HAP-1 (cell line): ENCODE measurements at places on chromosomes 2 and 18.

DNA sequence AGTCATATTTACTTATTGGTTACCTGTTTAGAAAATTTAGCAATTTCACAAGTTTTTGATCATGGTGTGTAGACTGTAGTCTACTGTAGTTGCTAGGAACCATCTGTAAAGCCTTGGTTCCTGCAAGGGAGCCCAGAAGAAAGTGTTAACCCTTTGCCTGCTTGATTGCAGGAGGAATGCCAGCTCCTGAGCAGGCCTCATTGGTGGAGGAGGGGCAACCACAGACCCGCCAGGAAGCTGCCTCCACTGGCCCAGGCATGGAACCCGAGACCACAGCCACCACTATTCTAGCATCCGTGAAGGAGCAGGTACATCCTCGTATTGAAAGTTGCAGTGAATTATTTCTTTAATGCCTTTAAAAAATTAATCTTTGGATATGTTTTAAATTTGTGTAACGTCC, 76.3 kb downstream of the PKP4 start:
- no peak for DNase-seq

- no peak for DNase-seq
These were observed 68.0 kb upstream of the RAB6C start for GRCh38 chr2:129911363-129912065.

DNA sequence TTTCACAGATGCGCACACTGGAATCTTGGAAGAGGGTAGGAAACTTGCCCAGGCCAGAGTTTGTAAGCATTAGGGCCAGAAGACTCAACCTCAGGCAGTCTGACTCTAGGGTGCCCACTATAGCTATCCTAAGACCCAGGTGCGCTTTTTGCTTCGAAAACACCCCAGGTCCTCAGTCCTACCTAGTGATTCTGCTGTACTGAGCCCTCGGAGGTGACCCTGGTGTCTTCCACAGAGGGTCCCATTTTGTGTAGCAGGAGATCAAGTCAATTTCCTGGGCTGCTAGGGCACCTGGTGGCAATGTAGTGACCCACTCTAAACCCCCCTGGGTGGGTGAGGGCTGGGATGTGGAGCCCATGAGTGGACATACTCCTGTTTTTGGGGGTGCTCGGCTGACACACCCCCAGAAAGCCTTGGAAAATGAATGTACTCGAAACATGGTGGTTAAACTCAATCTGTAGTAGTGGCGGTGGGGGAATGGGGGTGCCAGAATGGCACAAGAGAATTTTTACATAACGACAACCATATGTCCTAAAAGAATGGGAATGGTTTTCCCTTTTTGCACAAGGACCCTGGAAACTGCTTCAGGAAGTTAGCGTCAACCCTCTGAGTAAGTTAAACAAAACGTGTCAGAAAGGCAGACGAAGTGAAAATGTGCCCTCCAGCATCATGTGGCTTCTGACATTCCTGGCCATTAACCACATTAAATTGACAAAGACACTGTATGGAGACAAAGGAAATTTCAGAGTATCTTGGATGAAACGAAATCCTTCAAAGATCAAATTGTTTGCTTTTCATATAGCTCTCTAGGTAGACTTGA, 218.0 kb upstream of the COPS8 start:
- DNase-seq: no peak

- no peak for DNase-seq
These were observed 92.4 kb upstream of the ZFP36L2 start for GRCh38 chr2:43318791-43319190.

GRCh38 chr2:173681881-173682650, 283.1 kb downstream of the SP3 start:
- no peak for DNase-seq

DNA sequence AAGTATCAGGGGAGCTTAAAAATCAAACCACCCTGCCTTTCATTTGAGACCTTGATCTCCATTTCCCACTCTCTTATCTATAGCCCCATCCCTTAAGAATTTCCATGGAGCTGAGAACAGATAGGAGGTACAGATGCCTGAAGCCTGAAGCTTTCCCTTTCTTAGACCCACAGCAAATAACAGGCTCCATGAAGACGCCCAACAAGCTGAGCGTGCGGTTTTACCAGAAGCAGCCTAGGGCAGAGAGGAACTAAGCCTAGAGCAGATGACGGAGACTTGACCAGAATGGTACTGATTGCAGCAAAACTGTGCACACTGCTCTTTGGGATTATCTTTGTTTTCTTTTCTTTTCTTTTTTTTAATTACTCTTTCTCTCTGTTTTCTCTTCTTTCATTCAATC, 1.7 kb upstream of the ERBB4 start:
- DNase-seq: no peak

DNA sequence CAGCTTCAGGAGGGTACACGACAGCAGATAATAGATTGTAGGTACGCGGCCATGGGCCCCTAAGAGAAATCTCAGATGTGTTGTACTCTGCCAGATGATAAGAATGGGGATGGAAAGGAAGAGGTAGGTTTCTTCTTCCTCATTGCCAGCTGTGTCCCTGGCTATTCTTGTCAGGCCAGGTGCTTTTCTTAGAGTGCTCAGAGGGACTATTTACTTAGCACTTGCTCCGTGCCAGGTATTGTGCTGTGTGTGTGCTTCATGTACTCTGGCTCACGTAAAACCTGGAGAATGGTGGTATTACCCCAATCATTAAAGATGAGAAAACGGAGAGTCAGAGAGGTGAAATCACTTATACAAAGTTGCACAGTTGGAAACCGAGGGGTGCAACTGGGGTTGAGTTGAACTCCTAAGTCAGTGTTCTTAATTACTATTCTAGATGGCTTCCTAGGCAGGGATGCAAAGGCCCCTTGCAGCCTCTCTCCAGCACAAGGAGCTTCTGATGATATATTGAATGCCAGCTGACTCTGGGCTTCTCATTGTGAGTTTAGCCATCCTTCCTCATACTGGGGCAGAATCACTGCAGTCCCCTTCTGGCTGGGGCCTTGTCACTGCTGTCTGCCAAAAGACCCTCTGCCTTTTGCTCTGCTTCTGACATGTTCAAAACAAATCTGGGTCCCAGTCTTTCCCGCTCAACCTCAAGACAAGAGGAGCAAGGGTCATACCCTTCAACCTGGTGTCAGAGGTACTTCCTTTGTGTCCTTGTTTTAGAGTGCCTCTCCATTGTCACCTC, 60.7 kb downstream of the LYPD1 start:
- no peak for DNase-seq

- no peak for DNase-seq
These were observed 125.0 kb upstream of the CD226 start for GRCh38 chr18:70072678-70073077.

DNA sequence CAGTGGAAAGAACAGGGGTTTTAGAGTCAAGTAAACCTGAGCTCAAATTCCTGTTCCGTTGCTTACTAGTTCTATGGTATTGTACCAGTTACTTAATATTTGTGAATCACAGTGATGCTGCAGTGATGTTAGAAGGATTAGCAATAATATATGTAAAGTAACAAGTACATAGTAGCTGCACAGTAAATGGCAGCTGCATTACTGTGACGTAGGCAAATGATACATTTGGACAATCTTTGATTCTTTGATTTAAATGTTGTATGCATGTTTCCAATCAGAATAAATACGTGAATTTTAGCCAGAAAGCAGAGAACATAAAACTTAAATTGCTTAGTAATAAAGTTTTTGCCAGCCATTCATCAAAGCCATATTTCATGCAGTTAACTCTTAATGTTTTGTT, 243.0 kb downstream of the ERBB4 start:
- DNase-seq: no peak

- DNase-seq: no peak
These were observed 196.6 kb upstream of the CELF4 start for GRCh38 chr18:37762076-37762621.

DNA sequence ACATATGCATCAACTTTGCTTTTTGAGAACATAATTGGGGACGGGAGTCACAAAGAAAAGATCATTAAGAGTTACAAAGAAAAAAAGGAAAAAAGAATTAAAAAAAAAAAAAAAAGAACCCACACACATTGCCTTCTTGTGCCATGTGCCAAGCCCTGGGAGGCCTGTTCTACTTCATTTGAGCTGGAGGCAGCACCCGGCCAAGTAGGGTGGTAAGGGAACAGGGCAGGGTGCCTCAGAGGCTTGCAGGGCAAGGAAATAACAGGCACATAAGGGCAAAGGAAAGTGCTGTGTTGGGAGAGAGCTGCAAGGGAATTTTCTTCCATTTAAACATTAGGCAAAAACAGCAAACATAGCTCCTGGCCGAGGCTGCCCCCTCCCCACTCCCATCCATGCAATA, 418.0 kb downstream of the TMEM182 start:
- no peak for DNase-seq

DNA sequence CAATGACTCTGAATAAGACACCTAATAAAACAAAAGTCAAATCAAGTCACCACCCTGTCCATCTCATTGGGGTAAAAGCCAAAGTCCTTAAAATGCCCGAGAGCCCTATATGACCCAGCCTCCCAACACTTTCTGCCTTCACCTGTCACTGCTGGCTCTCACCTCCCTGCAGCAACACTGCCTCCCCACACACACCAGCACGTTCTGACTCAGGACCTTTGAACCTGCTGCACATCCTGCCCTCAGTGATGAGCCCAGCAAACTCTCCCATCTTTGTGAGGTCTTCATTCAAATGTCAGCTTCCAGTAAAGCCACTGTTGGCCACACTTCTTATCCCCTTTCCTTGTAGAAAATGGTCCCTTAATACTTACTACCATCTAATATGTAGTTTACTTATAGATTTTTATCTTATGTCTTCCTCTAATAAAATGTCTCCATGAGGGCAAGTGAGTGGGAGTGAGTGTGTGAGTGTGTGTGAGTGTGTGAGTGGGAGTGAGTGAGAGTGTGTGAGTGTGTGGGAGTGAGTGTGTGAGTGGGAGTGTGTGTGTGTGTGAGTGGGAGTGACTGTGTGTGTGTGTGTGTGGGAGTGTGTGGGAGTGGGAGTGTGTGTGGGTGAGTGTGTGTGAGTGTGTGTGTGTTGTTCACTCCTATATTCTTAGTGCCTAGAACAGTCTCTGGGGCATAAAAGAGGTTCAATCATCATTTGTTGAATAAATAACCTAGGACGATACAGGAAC, 504.7 kb downstream of the EIPR1 start:
- no peak for DNase-seq

GRCh38 chr18:71798986-71799673, 745.0 kb downstream of the CBLN2 start:
- DNase-seq: no peak

- DNase-seq: no peak
These were observed 280.1 kb downstream of the NUP35 start for GRCh38 chr2:183404392-183404791.

DNA sequence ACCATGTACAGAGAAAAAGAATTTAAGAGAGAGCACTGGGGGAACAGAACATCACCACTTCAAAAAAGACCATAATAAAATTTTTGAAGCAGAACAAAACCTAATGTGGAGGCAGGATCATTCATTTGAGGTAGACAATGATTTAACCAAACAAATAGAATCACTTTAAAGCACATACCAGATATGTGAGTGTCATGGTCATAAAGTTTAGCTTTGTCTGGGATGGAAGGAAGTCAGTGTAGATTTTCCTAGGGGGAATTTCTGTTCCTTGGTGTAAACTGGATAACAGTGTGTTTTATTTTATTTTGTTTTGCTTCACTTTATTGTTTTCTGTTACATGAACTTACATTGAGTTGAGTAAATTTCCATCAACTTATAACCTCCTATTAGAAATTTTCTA, 120.8 kb downstream of the CRIM1 start:
- no peak for DNase-seq

GRCh38 chr2:186575302-186575701, 14.6 kb upstream of the ITGAV start:
- no peak for DNase-seq

GRCh38 chr2:55277310-55277709, 8.3 kb upstream of the MTIF2 start:
- DNase-seq: no peak

- no peak for DNase-seq
These were observed 210.9 kb downstream of the L3MBTL4 start for GRCh38 chr18:6203791-6204190.

GRCh38 chr2:43239981-43240765, 13.8 kb upstream of the ZFP36L2 start:
- DNase-seq: no peak

GRCh38 chr18:30088238-30089015, 954.1 kb downstream of the DSC3 start:
- DNase-seq: no peak

DNA sequence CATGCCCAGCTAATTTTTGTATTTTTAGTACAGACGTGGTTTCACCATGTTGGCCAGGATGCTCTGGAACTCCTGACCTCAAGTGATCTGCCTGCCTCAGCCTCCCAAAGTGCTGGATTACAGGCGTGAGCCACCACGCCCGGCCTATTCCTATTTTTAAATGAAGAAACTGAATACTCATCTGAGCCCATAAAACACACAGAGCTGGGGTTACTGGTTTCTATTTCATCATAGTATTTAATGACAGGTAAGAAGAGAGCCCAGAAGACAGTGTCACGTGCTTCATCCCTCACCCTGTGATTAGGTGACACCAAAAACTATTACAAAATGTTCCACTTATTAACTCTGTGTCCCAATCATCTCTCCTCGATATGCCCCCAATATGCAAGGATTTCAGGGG, 15.6 kb upstream of the LRATD1 start:
- no peak for DNase-seq

DNA sequence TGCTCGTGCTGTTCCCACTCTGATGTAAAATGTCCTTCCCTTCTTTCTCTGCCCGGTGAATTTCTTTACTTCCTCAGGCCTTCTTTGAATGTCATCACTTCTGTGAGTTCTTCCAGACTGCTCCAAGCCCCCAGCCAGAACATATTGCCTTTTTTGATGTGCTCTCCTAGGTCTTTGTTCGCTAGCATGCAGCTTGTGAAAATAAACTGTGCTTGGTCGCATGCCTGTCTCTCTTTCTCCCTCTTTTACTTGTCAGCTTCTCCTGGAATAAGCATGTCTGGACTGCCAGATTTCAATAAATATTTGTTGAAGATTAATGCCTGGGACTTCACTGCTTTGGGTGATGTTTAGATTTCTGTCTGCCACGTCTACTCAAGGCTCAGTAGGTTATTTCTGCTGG, 82.7 kb upstream of the ARHGAP28 start:
- no peak for DNase-seq

DNA sequence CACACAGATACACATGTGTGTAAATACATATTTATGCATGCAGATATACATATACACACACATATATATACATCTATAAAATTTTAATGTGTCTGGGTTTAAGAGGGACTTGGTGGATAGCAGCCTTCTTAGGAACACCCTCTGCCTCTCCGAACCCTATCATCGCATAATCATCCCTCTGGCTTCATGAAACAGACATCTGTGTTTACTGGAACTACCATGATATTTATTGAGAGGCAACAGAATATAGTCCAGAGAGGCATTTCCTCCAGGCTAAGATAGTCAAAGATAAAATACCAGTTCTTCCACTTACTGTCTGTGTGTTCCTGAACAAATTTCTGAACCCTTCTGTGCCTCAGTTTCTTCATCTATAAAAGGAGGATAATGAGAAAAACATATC, 239.0 kb upstream of the FANCL start:
- DNase-seq: no peak
